ENCODE measurements at places on chromosomes 7 and 10.

- DNase-seq, result no peak
These were observed 47.3 kb upstream of the NPTX2 start for GRCh38 chr7:98569691-98570337.

- peak; percentile 77 for DNase-seq
These were observed at the start of gene ATXN7L1 for GRCh38 chr7:105876091-105876963. Gene ATXN7L1, minus strand, starts transcription at chr7:105876599. Its CDS starts 41 bp downstream, at chr7:105876558.

GRCh38 chr7:90495241-90495640 is 25.8 kb downstream of the PTTG1IP2 start:
- no peak for DNase-seq

- DNase-seq, result no peak
These were observed 34.9 kb downstream of the BAIAP2L1 start for GRCh38 chr7:98365863-98366561.

GRCh38 chr10:74255214-74255613 is 104.2 kb downstream of the ADK start:
- DNase-seq, result no peak

- DNase-seq, result no peak
These were observed 282.9 kb downstream of the PAXIP1 start for GRCh38 chr7:154720016-154720415.

DNA sequence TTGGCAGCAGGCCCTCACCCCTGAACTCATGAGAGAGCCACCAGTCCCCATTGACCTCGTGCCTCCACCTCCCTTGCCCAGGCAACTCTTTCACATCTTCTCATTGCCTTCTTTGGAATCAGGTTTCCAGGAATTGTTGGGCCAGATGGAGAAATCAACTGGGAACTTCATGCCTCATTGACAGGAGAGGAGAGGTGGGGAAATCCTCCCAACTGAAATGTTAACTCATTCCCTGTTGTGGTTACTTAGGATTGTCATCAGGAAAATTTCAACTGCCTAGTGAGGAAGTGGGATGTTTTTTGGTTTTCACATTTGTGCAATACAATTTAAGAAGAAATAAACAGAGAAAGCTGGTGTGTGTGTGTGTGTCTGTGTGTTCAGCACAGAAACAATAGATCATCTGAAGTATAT is 106.6 kb upstream of the INHBA start:
- no peak for DNase-seq

DNA sequence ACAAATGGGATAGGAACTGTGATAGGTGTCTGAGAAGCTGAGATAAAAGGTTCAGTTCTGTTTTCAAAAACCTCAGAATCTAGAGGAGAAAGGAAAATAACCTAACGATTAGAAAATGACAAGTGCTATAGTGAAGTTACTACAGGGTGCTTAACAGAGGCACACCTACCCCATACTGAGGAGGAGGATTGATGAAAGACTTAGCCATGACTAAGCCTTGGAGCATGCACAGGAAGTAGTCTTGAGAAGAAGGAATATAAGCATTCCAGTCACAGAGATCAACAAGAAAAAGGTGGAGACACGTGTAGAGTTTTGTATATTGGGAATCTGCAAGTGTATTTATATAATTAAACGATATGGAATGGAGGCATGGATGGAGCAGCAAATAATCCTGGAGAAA is 1225.5 kb upstream of the CELF2 start:
- no peak for DNase-seq

DNA sequence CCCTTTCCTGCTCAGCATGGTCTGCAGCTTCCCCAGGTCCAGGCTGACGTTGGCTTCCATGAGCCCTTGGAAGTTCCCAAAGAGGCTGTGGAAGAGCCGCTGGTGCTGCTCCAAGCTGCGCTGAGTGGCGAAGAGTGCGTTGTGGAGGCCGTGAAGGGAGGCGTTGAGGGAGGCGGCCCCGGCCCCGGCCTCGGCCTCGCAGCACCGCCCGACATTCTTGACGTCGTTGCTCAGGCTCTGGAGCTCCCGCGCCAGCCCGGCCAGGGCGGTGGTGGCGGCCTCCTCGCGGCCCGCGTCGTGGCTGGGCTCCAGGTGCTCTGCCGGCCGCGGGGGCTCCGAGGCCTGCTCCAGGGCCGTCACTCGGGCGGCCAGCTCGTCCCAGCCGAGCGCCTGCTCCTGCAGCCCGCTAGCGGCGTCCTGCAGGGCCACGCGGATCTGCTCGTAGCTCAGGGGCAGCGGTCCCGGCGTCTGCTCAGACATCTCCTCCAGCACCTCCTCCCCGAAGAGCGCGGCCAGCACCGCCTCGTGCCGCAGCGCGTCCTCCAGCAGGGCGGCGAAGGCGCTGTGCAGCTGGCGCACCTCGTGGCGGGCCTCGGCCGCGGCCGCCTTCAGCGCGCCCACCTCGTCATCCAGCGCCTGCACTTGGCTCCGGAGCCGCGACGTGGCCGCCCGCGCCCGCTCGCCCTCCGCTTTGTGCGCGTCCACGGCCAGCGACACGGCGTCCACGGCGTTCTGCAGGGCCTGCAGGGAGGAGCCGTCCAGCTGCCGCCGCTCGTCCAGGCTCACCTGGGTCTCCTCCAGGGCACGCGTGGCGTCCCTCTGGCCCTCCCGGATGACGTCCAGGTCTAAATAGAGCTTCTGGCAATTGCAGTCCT is 14.7 kb downstream of the MMRN2 start:
- no peak for DNase-seq

DNA sequence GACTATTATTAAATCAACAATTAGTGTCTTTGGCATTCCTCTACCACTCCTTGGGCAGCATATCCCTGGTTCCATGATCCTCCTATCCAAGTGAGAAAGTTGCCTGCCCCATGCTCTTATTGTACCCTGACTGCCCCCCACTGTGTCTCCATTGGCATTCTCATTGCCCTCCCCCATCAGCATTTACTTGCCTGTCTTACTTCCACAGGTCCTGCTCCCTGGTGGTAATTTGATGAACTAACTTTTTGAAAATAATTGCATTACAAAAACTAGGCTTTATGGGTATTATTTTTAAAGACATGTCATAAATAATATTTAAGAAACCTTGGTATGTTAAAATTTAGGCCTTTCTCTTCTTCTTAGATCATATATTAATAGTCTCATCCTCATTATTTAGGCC is 346.4 kb downstream of the PCLO start:
- no peak for DNase-seq

GRCh38 chr7:89023877-89024276 is 228.3 kb upstream of the TEX47 start:
- no peak for DNase-seq

GRCh38 chr7:17406738-17407137 is 108.3 kb downstream of the AHR start:
- no peak for DNase-seq

DNA sequence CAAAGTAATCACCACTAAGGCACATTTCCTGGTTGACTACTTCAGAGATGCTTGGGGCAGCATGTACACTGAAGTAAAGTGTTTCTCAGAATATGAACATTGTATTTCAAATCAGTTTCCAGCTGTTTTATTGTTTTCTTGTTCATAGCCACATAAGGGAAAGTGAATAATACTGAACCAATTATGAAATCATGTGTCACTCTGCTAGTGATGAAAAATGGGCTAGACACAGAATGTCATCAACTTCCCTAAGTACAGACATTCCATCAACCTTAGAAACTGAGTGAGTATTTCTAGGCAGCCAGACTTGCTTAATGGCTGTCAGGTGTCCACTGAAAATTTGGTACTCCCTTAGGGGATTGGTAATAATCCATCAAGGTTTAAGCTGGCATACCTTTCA is 603.5 kb downstream of the ARL4A start:
- DNase-seq, result no peak

DNA sequence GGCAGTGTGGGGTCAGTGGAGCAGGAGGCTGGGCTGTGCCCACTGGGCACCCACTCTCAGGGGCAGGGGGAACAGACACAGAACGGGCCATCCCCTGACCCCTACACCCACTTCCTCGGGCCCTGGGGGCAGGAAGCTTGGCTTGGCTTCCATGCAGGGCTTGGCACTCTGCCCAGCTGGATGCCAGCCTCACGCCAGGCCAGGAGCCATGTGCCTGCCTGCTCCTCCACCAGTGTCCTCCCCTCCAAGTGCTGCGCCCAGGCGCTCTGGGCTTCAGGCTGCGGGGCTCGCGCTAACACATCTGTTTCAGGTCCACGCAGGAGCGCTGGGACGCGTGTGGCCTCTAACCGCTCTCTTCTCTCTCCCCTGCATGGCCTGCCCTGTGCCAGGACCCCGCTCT is 12.7 kb downstream of the LDB3 start:
- DNase-seq, result no peak
